ENCODE measurements at places on chromosomes 1 and 21.

GRCh38 chr1:26775666-26776065 lies 12.1 kb upstream of the PIGV start:
- no peak for DNase-seq

- DNase-seq: no peak
These were observed 366.9 kb downstream of the FAM72C start for GRCh38 chr1:143604887-143605286.

DNA sequence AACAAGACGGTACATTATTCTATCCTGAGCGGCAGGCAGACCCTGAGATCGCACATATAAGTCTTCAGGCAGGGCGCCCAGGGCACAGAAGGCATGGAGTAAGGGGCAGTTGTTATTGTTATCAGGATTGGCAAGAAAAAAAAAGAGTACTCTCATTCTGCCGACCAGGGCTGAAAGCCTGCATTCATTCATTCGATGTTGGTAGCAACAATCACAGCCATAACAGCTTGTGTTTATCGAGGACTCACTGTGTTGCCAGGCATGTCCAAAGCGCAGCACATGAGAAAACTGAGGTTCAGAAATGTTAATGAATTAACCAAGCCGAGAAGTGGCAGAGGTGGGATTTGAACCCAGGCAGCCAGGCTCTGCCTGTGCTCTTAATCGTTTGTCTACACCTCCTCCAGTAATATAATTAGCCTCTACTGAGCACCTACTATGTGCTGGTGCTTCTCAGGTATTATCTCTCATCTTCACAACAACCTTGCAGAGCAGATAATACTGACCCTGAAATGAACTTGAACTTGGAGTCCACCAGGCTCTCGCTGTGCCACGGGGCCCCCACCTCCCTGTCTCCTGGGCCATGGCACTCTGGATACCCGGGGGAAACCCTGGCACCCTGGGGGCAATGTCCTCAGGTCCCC lies 56.2 kb downstream of the TAS1R2 start:
- no peak for DNase-seq

DNA sequence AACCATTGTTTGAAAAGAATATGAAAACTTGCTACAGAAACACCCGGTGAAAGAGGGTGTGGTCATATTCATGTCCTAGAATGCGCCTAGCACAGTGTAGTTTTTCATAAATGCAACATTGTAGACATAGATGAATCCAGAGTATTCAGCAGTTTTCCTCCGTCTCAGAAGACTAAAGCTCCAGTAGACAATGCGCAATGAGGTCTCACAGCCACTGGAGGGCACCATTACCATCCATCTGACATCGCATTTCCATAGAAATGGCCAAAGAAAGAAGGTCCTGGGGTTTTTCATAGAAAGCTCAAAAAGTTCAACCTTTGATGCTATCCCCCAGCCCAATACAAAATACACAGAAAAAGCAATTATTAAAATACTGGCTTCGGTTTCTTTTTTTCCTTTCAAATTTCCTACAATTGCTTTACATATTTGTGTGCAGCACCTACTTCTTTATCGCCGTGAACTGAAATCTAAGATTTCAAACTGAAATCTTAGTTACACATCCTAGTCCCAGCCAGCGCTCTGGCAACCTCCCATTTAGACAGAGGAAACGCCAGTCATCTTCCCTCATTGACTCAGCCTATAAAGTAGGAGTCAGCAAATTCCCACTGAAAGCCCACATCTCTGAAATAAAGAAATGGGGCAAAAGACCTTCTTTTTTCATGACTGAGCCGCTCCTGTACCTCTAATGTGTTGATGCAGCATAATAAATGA lies 3.9 kb upstream of the CD58 start:
- DNase-seq: no peak

DNA sequence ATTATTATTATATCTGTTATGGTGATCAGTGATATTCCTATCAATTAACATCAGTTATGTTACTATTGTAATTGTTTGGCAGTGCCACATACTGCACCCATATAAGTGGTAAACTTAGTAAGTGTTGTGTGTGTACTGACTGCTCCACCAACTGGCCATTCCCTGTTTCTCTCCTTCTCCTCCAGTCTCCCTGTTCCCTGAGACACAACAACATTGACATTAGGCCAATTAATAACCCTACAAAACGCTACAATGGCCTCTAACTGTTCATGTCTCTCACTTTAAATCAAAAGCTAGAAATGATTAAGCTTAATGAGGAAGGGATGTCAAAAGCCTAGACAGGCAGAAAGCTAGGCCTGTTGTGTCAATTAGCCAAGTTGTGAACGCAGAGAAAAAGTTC lies 6.6 kb upstream of the THRAP3 start:
- DNase-seq: no peak

GRCh38 chr1:100921110-100921706 lies 25.3 kb downstream of the SLC30A7 start:
- no peak for DNase-seq

GRCh38 chr1:11807133-11807532 lies 1.1 kb downstream of the CLCN6 start:
- no peak for DNase-seq

- peak; percentile 87 for DNase-seq
These were observed 111.1 kb downstream of the NAV1 start for GRCh38 chr1:201649761-201650622.

DNA sequence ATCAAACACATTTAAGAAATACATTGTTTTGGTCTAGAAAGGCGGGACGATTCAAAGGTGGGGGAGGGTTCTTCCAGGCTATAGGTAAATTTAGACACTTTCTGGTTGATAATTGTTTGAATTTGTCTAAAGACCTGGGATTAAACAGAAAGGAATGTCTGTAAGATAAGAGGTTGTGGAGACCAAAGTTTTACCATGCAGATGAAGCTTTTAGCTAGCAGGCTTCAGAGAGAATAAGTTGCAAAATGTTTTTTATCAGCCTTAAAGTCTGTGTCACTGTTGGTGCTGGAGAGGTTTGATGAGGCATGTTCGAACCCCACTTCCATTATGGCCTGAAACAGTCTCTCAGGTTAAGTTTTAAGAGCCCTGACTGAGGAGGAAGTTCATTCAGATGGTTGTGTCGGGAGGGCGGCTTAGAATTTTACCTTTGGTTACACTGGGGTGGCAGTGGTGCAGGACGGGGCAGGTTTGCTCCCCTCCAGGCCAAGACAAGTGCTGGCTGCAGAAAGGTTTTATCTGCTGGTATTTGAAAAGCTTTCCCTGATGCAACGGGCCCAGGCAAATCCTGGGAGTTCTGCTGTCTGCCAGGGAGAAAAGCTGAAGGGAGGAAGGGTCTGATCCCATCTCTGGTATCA lies 16.0 kb upstream of the SLC2A5 start:
- no peak for DNase-seq

GRCh38 chr1:234533975-234534876 lies 55.2 kb upstream of the TARBP1 start:
- peak; percentile 97 for DNase-seq

DNA sequence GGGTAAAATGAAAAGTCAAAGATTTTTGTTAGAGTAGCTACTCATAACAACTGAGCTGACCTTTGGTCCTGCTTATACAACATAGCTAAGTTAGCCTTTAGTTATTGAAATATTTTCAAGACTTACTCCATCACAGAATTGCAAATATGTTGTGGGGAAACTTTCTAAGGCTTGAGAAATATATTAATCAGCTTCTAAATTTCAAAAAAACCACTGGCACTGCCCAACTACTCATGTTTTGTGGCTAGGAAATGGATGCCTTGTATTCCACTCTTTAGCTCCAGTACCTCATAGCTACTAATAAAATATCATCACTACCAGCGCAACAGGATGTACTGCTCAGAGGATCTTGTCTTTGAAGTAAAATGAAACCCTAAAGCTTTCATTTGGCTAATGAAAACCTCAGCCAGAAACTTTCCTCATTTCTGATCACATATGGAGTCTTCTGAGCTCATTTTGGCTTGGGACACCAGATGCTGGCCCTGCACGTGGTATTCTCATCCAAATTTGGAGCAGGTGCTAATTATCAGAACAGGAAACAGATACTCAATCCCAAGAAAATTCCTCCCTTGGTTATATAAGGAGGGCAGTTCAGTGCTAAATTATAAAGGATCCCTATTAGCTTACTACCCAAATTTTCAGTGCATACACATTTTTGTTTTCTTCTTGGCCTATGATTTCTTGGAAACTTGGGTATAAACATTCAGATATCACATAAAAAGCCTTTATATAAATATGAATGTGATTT lies 690.7 kb downstream of the ADGRL2 start:
- DNase-seq: no peak

- DNase-seq: peak; percentile 79
These were observed 202.5 kb upstream of the RAB4A start for GRCh38 chr1:229068270-229068987.

DNA sequence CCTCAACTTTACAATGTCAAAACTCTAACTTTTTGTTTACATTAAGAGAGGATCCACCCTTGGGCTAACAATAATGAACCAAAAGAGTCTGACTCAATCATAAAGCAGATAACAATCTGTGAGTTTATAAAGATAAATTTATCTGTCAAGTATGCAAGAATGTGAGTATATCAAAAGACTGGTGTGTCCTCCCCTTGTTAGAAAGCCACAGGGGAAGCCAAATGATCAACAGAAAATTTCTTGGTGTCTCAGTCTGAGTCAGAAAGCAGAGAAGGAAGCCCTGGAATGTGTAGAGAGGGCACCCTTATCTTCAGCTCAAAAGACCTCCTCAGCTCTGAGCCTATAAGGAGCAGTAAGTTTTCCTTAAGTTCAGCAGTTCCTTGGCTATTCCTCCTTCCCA lies 13.9 kb upstream of the PDIK1L start:
- DNase-seq: no peak

- DNase-seq: no peak
These were observed 63.2 kb downstream of the PLEKHA6 start for GRCh38 chr1:204296431-204296988.

DNA sequence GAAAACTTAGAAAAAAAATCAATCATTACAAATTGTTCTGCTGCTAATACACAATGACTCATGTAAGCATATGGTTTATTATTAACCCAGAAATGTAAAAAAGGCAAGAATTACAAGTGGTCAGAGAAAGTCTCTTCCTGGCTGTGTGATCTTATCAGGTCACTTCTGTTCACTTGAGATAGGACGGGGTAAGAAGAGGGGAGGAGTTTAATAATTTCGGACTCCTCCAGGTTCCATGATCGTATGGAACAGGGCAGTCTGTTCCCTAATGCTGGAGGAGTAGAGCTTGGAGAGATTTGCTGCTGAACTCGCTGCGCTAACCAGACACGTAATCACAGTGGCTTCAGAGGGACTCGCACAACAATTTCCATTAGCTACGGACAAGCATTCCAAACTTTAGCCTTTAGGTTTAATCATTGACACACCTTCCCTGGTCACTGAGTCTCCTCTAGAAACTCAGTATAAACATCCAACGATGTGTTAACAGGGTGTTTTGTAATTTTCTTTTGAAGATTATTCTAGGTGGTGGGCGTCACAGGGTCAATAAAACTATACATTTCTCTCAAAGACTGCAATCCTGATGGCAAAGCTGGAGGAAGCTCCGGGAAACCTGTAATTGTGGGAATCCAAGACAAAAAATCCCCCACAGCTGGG lies 1.3 kb downstream of the CRYZ start:
- no peak for DNase-seq

DNA sequence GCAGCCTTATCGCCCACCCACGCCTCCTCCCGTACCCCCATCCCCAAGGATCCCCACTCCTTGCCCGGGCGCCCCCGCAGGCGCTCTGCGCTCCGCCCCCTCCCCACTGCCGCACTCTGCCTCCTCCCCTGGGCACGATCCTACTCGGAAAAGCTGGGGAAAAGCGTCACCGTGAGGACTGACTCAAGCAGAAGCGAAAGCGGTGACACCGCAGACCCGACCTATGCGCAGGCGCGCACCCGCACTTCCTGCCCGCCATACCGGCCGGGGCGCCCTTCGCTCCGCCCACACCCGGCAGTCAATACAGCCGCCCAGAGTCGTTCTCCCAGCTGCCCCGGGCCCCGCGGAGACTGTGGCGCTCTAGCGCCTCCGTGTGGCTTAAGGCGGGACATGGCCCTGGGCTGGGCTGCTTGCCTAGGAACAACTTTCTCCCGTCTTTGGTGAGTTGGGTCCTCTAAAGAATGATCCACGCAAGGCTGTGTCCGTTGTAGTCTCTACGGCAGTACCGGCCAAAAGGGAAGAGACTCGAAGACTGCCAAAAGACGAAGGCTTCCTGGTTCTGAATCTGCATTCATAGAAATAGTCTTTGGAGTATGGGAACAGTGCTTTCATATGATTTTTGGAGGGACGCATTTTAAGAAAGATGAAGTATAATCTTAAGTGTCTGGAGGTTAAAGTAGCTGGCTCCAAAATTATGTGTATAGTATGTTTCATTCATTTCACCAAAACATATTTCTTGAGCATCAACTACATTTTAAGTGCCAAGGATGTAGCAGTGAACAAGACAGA lies at the start of gene OMA1:
Gene OMA1, minus strand, starts transcription at position 207 of the 789 bp plus-strand sequence. CDS start 7,432 bp downstream, outside the sequence.
- peak; percentile 99 for DNase-seq

- peak; percentile 86 for DNase-seq
These were observed at the start of gene MTARC2 for GRCh38 chr1:220748089-220748934. MTARC2 (plus strand) TSS chr1:220748322; CDS start chr1:220748532, 210 bp downstream.

- no peak for DNase-seq
These were observed 165.9 kb downstream of the ADGRL4 start for GRCh38 chr1:78840453-78841271.

Data from aorta (tissue), 5 donors.